LoVo (cell line): ENCODE measurements at places on chromosomes 13 and 19.

DNA sequence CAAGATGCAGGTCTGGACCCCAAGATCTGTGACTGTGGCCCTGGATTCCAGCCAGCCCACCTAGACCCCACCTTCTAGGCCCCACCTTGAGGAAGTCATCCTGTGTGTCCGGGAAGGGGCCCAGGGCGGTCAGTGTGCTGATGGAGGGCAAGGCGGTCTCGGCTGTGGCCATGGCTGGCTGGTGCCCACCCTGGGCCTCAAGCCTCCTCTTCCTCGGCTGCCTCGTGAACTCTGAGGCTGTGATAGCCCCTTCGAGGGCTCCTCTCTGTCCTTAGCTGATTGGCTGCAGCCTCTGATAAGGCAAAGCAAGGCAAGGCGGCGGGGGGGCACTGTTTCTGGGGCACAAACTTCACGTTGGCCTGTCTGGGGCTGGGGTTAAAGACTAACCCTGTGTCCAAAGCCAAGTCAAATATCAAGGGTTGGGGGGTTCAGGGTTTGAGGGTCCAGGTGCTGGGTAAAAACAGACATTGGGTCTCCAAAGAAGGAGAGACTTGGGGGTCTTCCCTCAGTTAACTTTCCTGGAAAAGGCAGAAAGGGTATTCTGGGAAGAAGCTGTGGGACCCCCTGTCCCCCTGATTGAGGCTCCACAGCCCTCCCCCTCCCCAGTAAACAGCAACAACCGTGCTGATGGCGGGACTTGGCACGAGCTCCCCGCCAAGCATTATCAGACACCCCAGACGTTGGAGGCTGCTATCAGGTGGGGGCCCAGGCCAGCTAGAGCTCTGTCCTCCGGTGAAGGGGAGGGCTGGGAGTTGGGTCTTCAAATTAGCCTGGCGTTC is at the start of gene KLF1:
KLF1 (minus strand) TSS at position 233 of the 779 bp plus-strand sequence; CDS start at position 172, 61 bp downstream.
- no peak for DNase-seq

DNA sequence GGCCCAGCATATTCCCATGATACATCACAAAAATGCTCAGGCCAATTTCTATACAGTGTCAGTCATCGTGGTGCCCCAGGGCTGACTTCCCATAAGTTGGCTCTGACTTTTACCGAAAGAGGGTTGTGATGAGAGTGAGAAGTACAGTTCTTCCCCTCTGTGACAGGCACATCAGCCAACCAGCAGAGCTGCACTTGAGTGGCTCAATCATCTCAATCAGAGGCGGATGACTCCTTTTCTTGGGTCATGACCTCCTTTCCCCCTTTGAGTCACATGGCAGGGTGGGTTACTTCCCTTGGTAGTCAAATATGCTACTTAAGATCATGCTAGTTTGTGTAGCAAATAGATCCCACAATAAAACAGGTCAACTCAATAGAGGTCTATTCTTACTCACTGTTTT is 6.9 kb upstream of the AMER2 start:
- DNase-seq, result no peak

DNA sequence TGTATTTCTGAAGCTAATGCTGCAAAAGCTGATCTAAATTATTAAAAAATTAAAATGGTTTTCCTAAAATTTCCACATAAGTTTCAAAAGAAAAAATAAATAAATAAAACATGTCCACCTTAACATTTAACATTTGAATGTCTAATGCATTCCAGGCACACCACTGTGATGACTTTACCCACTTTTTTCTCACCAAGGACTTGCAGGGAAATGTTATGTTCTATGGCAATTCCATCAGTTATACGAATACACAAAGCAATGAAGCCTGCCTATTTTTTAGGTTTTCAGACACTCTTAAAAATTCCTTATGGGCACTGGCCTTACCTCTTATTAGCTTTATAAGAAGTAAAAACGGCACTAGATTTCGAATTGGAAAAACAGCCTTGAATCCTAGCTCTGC is 10.2 kb downstream of the TSC22D1 start:
- DNase-seq, result no peak

DNA sequence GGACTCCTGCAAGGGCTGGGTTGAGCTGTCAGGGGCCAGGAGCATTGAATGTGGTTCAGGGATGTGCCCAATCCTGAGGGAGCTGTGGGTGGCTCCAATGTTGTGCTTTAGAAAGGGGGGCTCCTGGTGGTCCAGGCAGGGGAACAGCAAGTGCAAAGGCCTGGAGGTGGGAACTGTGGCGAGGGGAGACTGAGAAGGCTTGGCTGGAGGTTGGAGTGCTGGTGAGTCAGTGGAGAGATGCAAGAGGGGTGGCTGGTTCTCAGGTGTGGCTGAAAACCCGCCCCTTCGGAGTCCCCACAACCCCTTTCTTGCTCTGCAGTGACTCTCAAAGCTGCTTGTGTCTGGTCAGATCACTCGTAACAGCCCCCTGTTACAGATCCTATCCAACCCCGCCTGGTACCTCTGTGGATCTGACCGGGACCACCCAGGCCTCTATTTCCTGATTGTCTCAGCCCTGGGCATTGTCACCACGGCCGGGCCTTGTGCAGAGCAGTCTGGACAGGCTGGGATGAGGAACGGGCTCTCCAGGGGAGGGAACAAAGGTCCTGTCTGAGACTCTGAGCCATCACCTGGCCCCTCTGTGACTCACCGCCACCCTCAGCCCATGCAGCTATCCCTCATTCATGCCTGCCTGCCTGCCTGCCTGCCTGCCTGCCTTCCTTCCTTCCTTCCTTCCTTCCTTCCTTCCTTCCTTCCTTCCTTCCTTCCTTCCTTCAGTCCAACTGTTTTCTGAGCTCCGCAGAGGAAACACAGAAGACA is 1.4 kb upstream of the KCNN1 start:
- no peak for DNase-seq

DNA sequence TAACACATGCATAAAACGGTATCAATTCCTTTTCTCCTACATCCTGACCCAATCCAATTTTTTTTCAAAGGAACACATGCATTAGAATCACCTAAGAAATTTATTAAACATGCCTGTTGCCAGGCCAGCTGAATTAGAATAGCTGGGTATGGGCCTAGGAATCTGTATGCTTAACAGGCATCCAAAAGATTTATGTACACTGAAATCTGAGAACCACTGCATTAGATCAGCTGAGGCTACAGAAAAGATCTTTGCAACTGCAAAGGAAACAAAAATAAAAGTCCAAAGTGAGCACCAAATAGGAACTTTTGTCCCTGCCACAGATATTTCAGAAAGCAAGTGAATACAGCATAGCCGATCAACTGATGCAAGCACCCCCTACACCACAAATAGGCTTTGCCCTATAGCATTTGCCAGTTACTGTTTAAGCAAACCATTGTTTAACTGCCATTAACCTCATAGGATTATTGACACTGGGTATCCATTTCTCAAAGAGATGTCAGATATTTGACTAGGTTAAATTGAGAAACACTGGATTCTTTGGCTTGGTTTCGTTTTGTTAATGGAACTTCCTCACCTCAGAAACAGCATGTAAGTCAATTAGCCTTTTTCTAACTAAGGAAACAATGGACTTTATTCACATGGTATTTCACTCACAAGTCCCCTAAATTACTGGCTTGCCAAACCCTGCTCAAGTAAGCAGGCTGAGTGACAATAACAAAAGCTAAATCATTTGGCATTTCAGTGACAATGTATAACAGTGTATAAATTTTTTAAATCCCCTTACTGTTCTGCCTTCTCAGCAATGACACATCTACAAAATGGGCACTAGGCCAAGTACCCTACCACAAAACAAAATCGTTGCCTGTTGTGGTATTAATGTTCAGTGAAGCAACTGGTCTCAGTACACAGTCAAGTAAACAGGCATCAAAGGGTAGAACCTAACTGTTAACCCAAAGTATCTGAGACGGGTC is 67.8 kb downstream of the SUCLA2 start:
- no peak for DNase-seq

GRCh38 chr19:46994141-46994686 is 25.4 kb upstream of the NPAS1 start:
- no peak for DNase-seq

DNA sequence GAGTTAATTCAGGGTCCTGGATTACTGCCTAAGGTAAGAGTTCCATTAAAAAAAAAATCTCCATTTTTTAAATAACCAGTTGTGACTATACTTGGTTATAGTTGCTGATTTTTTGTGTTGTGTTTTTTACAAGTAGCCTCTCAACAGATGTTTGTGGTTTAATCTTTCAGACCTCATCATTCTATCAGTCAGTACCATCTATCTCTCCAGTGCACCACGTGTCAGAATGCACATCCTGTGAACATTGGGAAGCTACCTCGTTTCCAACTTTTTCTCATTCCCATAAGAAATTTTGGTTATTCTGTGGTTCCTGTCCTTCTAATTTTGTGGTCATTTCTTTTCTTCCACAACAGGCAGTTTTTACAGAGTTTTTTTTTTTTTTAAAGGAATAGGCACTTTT is 39.2 kb downstream of the WDFY2 start:
- DNase-seq, result no peak

GRCh38 chr13:31504918-31505317 is 234.4 kb upstream of the RXFP2 start:
- DNase-seq, result no peak

DNA sequence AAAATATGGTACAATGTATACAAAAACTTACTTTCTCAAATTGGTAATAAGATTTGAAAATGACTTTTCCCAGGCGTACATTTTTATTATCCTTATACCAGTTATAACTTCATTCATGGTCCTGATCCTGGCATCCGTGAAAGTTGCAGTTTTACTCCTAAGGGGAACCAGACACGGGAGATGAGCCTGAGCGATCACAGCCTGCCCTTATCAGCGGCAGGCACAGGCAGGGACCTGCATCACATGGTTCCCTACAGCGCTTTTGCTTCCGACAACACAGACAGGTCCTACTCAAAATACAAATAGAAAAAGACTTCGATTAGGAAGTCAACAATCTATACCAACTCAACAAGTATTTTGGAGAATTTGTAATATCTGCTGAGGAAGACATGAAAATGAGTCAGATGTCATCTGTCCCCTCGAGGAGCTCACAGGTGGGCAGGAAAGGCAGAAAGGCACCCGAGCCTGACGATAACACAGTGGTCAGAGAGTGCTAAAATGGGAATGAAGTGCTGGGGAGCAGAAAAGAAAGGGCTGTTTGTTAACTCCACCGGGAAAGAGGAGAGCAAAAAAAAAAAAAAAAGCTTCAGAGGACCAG is 93.4 kb downstream of the ABCC4 start:
- DNase-seq, result no peak

- DNase-seq, result no peak
These were observed 19.4 kb downstream of the MYH14 start for GRCh38 chr19:50222691-50223438.

- DNase-seq, result no peak
These were observed 25.2 kb downstream of the RXFP2 start for GRCh38 chr13:31764556-31764955.

GRCh38 chr19:3606174-3606689 is 443 bp downstream of the TBXA2R start:
- DNase-seq, result peak; percentile 68

DNA sequence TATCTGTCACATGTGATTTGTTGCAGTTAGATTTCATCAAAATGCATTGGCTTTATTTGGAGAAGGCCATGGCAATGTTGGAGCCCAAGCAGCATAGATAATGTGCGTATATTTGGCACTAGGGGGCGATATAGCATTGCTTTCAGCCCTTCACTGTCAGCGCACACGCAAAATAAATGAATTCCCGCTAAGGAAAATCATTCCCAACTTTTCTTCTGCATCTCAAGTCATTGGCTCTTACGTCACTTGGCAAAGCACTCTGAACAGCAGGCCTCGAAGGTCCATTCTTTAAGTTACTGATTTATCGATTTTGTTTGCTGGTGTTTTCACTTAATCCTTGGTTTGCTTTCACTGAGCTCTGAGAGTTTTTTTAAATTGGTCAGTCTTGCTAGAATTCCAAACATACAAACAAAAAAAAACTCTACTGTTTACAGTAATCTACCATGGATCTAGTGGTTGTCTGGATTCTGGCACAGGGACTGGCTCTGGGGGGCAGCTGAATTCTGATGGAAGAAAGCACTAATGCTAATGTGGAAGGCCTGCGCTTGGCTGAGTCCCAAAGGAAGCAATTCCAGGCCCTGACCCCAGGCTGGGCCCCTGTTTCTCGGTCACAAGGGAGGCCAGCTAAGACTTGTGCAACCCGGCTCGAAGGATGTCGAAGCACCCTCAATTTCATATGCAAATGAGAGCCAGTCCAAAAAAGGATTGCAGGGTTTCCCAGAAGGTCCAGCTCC is 97.7 kb upstream of the IPO5 start:
- peak; percentile 72 for DNase-seq

- DNase-seq, result no peak
These were observed 487.8 kb downstream of the KCTD12 start for GRCh38 chr13:76398425-76398824.

DNA sequence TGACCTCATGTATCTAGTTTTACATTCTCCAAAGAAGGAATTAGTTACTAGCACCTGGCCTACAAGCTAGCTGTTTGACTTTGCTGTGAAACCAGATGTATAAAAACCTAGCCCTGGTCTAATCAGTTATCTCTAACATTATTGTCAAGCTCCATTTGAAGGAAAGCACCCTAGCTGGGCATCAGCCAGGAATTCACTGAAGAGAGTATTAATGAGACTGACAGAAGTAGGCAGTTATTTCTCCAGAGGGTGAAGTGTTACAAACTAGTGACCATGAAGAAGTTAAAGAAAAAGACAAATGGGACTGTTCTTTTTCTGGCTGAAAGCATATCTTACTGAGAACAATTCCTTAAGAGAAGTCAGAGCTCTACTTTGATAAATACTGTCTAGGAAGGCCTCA is 2529.3 kb upstream of the PCDH20 start:
- no peak for DNase-seq

- DNase-seq, result peak; percentile 37
These were observed 1.0 kb downstream of the PRMT1 start for GRCh38 chr19:49677901-49678674.

DNA sequence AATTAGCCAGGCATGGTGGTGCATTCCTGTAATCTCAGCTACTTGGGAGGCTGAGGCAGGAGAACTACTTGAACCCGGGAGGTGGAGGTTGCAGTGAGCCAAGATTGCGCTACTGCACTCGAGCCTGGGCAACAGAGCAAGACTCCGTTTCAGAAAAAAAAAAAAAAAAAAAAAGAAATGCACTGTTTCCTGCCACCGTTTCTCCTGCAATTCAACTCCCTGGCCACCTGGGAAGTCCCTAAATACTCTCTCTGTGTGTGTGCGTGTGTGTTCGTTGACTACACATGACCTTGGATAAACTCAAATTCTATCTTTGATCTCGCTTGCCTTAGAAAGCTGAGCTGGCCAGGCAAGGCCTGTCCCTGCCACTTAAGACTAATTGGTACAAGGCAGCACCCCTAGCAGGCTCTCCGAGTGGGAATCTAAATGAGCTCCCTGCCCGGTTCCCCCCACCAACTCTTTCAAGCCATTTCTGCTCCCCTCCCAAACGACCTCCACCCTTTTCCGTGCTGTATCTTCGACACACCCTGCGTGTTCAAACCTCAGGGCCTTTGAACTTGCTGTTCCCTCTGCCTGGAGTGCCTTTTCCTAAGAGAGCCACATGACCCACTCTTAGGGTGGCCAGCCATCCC is 5.2 kb upstream of the BCAT2 start:
- no peak for DNase-seq
